ENCODE measurements at places on chromosomes 7 and 10. TPM values are rescaled to one million over a fixed set of nuclear protein-coding genes. Genes with fewer than 3 reads are reported as not detected.

- no peak for DNase-seq
Measured at GRCh38 chr7:27576360-27576944, 86.2 kb downstream of the HIBADH start.

CCDC136 gene
- total RNA-seq, result 7.6 TPM

DNA sequence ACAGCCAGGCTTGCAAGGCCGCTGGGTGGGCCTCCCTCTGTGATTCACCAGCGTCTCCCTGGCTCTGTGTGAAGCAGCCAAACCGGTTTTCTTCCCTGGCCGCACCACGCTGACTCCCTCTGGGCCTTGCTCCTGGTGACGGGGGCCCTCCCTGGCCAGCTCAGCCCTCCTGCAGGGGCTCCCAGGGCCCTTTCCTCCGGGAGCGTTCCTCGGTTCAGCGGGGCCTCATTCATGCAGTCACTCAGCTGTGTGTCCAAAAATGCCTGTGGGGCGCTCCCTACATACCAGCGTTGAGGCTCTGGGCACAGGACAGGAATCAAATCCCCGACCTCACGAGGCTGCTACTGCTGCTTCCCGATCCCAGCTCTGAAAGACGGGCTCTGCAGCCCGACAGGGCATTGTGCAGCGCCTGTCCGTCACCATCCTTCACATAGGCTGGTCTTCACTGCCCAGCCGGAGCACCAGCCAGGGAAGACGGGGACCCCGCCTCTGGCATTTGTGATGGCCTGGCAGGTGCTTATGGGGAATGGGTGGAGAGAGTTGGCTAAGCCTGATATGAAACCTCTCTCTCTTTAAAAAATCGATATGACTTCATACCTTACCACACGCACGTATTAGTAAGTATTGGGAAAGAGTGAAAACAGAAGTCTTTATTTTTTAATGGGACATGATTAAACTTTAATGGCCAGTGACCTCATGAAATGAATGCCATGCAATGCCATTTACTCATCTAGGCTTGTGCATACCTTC, 110.0 kb upstream of the SHH start:
- no peak for DNase-seq

DNA sequence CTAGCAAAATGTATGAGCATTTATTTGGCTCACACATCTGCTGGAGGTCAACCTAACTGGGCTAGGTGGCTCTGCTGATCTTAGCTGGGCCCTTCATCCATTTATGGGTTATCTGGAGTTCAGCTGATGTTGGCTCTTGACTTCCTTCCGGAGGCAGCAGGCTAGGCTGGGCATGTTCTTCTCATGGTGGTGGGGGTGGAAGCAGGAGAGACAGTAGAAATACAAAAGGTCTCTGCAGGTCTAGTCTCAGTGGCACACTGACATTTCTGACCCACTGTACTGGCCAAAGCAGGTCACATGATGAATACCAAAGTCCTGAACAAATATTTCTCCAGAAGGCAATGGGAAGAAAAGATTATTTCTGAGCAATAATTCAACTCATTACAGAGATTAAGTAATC, 334.6 kb downstream of the CRPPA start:
- no peak for DNase-seq

- no peak for DNase-seq
Measured at GRCh38 chr10:20765066-20765465, 132.0 kb downstream of the NEBL start.

GRCh38 chr7:43771128-43771527, 12.6 kb downstream of the BLVRA start:
- DNase-seq, result no peak

GRCh38 chr10:112490545-112490944, 43.5 kb downstream of the VTI1A start:
- DNase-seq, result no peak

DNA sequence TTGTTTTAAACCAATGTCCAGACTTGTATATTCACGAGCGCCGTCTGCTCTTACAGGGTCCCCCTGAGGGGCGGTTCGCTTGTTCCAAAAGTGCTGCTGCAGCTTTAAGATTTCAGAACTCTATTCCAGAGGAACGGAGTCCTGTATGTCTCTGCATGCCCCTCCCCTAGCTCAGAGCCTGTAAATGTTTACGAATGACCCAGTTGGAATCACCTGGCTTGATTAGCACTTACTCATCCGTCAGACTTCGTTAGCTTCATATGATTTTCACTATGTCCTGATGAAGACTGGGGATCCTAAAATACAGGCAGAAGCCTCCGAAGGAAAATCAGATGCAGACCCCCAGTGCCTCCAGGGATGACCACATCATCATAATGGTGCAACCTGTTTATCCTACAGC, 4.5 kb upstream of the CHST15 start:
- no peak for DNase-seq

DNA sequence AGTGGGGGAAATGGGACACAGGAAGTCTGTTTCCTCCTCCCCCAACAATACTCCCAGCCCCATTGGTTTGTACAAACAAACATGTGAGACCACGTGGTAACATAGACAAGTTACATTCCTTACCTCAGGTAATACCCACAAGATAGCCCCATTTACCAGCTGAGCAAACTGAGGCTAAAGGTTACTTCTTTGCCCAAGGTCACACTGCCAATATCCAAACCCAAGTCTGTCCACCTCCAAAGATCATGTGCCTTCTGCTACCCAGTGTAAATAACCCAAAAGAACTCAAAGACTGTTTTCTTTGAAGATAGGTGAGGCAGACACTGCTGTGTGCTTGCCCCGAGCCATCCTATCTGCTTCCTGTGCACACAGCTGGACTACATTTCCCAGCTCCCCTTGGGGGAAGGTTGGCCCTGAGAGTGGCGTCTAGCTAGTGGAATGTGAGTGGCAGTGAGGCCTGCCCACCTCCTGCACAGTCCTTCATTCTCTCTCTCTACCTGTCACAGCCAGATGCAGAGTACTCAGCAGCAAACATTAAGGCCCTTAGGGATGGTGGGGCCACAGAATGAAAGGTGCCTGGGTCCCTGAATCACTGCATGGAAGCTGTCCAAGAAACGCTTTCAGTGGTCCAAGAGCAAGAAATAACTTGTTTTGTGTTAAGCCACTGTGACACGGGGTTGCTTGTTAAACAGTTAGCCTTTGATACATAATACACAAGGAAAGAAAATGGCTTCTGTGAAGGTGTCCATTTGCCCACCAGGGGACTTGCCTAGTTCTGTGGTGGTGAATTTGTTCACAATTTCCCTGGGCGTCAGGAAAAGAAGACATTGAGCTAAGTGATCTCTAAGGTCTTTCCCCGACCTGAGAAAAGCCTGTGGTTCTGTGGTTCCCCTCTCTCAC, 257.7 kb upstream of the NFE2L3 start:
- DNase-seq, result peak; percentile 18

- DNase-seq, result no peak
Measured at GRCh38 chr10:35661236-35661635, 19.1 kb upstream of the FZD8 start.

DNA sequence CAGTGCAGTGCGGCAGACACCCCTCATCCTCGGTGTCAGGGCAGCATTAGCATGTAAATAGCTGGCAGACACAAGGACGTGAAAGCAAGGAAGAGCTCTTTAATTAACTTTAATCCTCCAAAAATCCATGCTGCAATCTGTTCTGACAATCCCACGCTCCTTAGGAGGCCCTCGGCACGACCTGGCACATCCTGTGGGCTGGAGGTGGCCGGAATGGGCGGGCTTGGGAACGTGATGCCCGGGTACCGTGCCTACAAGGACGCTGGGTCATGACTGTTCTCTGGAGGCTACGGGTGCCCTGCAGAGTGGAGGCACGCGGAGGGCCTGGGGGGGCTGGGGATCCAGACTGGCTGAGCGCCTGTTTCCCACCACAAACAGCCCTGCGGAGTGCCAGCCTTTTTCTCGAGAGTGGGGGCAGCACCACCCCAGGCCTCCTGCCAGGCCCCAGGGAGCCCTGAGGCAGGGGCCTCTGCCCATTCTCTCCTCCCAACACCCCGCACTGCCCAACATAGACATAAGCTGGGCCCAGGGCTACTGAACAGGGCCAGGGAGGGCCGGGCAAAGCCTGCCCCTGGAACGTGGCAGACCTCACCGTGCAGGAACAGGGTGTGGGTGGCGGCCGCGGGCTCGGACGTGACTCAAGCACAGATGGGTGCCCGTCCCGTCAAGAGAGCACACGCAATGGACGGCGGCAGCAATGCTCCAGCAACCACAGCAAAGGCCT, 189.3 kb downstream of the MAD1L1 start:
- DNase-seq, result no peak

All from T-cell (primary cell).